Urinary bladder (tissue), 4 donors: ENCODE measurements at places on chromosomes 4 and X. TPM values are rescaled to one million over a fixed set of nuclear protein-coding genes. Genes with fewer than 3 reads are reported as not detected.

CRLF2 gene
- total RNA-seq = 0.48 TPM

TEX13D gene
- not detected for total RNA-seq

- DNase-seq = no peak
Measured at GRCh38 chrX:153471663-153472280, 1.4 kb upstream of the HAUS7 start.

DNA sequence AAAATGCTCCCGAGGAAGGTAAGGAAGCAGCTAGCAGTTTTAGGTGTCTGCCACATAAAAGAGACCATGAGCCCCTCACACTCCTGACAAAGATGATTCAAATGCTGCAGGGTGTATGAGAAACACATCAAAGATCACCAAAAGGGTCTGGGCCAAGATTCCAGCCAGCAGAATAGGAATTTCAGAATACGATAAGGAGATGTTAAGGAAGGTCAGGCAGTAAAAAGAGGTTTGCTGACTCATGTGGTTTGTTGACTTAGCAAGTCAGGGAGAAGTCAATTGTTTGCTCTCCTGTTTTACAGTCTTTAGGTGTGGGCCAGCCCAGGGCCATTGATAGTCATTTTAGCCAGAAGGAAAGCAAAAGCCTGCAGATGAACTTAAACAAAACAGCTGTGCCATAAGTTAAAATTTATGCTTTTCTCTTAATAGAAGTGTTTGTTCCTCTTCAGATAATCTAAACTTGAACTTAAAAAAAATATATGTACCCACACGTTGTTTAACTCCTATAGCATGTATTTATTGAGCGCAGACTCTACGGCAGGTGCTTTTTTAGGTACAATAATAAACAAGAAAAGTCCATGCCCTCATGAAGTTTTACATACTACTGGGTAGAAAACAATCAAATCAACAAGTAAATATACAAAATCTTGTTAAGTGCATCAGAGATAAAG is 115.6 kb downstream of the CAMK2D start:
- DNase-seq = peak; percentile 18

- no peak for DNase-seq
Measured at GRCh38 chrX:126655061-126655460, 102.4 kb upstream of the DCAF12L1 start.

DNA sequence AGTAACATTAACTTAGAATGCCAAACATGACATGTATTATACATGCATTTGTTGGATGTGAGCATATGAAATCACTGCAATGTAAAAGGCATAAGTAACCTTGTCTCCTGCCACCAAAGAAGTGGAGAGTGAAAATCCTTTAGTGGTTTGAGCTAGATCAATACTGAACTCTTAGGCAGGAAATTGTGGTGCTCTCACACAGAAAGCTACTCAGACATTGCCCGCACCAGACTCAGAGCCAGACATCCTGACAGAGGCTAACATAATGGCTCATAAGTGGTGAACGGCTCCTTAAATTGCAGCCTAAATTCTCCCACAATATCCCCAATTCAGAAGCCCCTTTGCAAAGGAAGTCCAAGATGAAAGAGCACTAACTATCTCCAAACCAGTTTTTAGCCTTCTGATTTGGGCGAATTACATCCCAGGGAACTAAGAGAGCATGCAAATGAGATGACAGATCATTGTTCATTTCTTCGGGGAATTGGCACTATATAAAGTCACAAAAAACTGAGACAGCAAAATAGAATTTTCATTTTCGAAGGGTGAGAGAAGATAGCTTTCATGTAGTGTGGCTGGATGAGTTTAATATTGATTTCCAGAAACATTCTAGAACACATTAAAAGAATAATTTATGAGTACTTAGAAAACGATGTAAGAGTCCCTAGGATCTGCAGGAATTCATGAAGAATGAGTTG is 233.6 kb upstream of the RPS6KA3 start:
- no peak for DNase-seq
